HTR-8/SVneo (cell line): ENCODE measurements at places on chromosomes 3 and 15.

- peak; percentile 30 for DNase-seq
These were observed 215.3 kb downstream of the ROBO2 start for GRCh38 chr3:77254967-77255831.

DNA sequence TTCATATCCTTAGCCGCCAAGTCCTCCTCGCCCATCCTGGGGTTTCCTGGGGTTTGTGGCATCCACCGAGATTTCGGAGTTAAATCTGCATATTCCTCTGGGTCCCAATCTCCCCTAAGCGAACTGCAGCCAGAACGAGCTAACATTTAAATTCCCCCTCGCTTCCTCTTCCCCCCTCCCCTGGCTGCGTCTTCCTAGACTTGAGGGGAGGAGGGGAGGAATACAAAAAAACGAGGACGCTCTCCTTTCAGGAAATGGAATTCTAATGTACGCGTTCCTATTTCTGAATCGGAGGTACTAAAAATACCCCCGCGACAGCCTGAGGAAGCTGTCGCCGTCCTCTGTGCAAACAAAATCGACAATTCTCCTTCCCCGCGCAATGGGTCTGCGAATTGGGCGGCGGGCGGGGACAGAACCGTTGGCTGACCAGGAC is 5.6 kb downstream of the FEZF2 start:
- DNase-seq, result no peak

- DNase-seq, result peak; percentile 26
These were observed 108.8 kb downstream of the ARNT2 start for GRCh38 chr15:80512726-80513660.

GRCh38 chr15:83115831-83116565 is 8.6 kb downstream of the TM6SF1 start:
- no peak for DNase-seq

GRCh38 chr3:24229468-24230221 is 265.0 kb downstream of the THRB start:
- no peak for DNase-seq

DNA sequence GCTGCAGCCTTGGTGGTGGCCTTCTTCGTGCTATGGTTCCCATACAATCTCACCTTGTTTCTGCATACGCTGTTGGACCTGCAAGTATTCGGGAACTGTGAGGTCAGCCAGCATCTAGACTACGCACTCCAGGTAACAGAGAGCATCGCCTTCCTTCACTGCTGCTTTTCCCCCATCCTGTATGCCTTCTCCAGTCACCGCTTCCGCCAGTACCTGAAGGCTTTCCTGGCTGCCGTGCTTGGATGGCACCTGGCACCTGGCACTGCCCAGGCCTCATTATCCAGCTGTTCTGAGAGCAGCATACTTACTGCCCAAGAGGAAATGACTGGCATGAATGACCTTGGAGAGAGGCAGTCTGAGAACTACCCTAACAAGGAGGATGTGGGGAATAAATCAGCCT is 10.4 kb downstream of the CYP8B1 start:
- DNase-seq, result no peak

GRCh38 chr3:126745760-126746394 is 41.8 kb downstream of the CHCHD6 start:
- DNase-seq, result no peak

DNA sequence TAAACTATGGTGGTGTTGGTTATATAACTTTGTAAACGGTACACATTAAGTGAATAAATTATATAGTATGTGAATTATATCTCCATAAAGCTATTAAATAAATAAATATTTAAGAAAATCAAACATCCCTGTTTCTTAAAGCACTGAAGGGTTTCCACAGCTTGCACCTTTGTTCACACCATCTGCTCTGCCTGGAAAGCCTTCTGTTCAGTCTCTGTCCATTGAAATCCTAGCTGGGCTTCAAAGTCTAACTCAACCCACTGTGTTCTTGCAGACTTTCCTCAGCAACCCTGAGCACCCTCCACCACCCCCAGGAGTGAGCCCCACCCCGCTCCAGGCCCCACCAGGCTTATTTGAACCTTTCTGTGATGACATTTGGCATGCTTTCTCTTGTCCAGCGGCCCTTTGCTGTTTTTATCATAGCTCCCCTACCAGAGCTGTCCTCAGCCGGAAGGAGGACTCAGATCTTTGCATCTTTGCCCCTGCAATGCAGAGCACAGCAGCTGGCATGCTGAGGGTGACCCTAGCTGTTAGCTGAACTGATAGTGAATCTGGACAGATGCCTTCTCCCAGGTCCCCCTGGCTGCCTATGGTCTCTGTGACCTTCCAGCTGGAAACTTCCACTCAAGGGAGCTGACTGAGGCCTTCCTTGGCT is 105.2 kb downstream of the DAPK2 start:
- DNase-seq, result no peak

- DNase-seq, result no peak
These were observed 212.1 kb upstream of the EIF1B start for GRCh38 chr3:40097131-40098117.
